ENCODE measurements at places on chromosomes 1 and 21.

- DNase-seq: no peak
- H3K36me3 ChIP-seq: peaks cover 37% of the 10 kb centered on the region
- no peak overlapping the region for H3K27ac ChIP-seq
- no peaks in the 10 kb centered on the region for H3K27me3 ChIP-seq
Measured at GRCh38 chr1:33329600-33330305, 8.9 kb upstream of the A3GALT2 start.

DNA sequence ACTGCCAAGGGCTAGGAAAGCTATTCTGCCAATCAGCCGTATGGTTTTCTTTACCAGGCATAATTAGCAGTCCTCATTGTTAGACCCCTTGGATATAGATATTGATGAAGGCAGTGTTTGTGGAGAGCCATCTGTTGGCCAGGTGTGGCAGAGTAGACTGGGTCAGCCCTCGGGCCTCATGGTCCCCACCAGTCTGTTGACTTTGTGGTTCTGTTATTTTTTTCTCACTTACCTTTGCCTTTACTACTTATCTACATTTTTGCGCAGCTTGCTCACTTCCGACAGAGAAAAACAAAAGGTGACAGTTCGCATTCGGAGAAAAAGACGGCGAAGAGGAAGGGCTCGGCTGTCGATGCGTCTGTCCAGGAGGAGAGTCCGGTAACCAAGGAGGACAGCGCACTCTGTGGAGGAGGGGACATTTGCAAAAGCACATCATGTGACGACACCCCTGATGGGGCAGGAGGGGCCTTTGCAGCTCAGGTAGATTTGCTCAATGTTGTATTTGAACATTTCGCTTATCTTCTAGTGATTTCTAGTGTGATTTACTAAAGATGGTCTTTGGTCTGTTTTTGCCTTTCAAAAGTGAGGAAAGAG, 2.3 kb downstream of the PCNT start:
- no peaks in the 10 kb centered on the region for H3K27me3 ChIP-seq
- peaks cover 23% of the 10 kb centered on the region for H3K36me3 ChIP-seq
- peak overlapping the region; percentile 91 for H3K27ac ChIP-seq
- H3K4me1 ChIP-seq: peaks cover 19% of the 10 kb centered on the region

DNA sequence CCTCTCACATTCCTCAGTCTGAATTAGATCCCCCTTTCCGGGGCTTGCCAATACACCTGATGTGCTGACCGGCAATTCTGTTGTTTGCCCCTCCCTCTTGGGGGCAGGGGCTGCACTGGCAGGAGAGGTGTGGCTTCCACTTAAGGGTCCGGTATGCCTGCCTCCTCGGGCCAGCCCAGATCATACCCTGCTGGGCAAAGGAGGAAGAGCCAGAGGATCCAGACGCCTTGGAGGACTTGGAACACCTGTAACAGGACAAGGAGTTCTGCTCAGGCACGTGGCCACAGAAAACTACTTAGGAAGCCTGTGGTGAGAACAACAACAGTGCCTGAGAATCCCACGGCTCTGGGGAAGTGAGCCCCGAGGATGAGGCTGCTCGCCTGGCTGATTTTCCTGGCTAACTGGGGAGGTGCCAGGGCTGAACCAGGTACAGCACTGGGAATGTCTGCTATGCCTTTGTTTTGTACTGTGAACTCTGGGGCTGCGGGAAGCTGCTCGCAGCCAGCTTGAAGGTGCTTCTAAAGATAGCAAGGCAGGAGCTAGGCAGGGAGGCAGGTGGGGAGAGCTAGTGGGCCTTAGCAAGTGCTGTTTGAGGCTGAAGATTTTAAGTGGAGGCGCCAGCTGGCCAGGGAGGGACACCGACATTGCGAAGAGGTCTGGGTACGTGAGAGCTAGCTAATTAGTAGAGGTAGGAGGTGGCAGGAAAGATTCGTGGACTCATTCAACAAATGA, at the start of gene SMPDL3B:
SMPDL3B (plus strand) TSS at position 183 of the 732 bp plus-strand sequence; CDS start at position 367, 184 bp downstream.
- peak within 1 kb of the TSS; percentile 85 for H3K4me3 ChIP-seq
- H3K4me1 ChIP-seq: peaks cover 10% of the 10 kb centered on the region
- DNase-seq: no peak
- peak within 1 kb of the TSS; percentile 24 for H3K27ac ChIP-seq
- peaks cover 30% of the 10 kb centered on the region for H3K27me3 ChIP-seq

GRCh38 chr1:205452364-205452763, 3.5 kb downstream of the BLACAT1 start:
- H3K4me1 ChIP-seq: peaks cover 32% of the 10 kb centered on the region
- H3K36me3 ChIP-seq: no peaks in the 10 kb centered on the region
- peaks cover 50% of the 10 kb centered on the region for H3K27me3 ChIP-seq
- H3K4me3 ChIP-seq: no peak overlapping the region
- DNase-seq: no peak
- H3K27ac ChIP-seq: peak overlapping the region; percentile 96

DNA sequence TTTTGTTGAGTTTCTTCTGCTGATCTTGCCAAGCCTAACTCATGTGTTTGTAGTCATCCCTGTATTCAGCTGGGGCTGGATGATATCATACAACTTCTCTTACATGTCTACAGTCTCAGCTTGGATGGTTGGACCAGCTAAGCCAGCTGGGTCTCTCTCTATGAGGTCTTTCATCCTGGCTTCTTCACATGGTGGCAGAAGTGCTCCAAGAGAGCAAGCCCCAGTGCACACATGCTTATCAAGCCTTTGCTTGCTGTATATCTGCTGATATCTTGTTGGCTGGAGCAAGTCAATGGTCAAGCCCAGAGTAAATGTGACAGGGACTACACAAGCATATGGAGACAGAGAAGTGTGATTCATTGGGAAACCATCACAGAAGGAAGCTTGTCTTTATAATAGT, 29.2 kb upstream of the SLC44A5 start:
- peaks cover 7% of the 10 kb centered on the region for H3K4me1 ChIP-seq
- H3K27me3 ChIP-seq: peaks cover 6% of the 10 kb centered on the region
- no peak for DNase-seq
- H3K36me3 ChIP-seq: no peaks in the 10 kb centered on the region
- H3K4me3 ChIP-seq: no peak overlapping the region

DNA sequence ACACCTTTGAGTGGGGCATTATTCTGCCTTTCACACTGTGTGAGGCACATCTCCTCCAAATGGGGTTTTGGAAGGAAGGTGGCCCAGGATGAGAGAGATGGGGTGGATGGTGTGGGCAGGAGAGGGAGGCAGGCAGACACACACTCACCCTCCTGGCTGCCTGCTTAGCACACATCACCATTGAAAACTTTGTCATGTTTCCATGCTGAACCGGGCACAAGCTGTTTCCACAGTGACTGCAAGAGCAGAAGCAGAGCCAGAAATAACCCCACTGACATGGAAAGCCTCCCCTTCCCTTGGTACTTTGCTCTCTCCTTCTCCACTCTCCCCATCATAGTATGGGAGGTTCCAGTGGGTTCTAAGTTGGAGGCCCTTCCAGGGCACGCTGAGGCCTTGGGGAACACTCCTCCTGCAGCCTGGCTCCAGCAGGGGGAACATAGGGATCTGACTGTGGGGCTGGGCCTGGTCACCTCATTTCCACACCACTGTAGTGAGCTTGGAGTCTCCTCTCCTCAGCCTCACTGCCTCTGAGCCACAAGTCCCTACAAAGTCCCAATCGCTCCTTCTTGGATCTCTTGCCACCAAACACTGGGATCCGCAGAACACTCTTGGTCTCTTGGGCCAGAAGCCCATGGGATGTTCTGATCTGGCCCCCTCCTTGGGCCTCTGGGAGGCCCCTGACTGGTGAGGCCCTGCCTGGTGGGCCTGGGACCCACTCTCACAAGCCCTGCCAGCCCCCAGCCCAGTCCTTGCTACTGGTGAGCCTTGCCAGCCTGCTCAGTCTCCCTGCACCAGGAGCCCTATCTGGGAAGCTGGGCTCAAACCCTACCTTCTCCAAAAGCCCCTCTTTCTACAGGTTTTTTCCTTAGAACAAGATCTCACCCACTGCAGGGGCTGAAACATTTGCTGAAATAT, 163.0 kb upstream of the EDN2 start:
- H3K36me3 ChIP-seq: no peaks in the 10 kb centered on the region
- no peak overlapping the region for H3K4me3 ChIP-seq
- no peak overlapping the region for H3K27ac ChIP-seq
- peaks cover 7% of the 10 kb centered on the region for H3K27me3 ChIP-seq
- no peaks in the 10 kb centered on the region for H3K4me1 ChIP-seq

DNA sequence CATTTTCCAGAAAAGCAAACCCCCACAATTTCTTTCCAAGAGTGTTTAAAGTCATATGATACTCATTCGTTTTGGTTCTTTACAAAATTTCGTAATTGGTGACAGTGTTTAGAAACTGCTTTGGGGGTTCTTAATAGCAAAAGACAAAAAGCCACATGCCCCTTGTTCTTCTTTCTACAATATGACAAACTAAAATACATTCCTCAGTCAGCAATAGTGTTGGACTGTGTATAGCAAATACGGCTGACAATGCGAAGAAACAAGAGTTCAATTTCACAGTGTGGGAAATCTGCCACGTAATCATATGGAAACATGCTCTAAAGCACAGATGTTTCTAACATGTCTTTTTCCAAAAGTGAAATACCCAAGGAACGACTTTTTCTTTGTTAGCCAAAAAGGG, 7.6 kb upstream of the IFNAR1 start:
- peaks cover 29% of the 10 kb centered on the region for H3K27me3 ChIP-seq
- H3K4me1 ChIP-seq: no peaks in the 10 kb centered on the region
- H3K27ac ChIP-seq: no peak overlapping the region

DNA sequence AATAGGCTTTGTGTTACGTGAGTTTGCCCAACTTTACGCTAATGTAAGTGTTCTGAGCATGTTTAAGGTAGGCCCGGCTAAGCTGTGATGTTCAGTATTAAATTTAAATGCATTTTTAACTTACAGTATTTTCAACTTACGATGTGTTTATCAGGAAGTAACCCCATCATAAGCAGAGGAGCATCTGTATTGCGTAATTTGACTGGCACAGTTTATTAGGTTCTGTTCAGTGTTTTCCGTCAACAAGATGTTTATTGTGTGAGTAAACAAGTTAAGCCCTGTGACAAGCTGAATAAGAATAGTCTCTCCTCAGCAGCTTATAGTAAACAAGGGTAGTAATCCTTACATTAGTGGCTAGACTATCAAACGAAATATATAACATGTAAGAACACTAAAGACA, 27.2 kb upstream of the SHISA4 start:
- no peaks in the 10 kb centered on the region for H3K27me3 ChIP-seq
- no peaks in the 10 kb centered on the region for H3K4me1 ChIP-seq
- no peak overlapping the region for H3K4me3 ChIP-seq
- H3K27ac ChIP-seq: no peak overlapping the region
- no peak for DNase-seq

DNA sequence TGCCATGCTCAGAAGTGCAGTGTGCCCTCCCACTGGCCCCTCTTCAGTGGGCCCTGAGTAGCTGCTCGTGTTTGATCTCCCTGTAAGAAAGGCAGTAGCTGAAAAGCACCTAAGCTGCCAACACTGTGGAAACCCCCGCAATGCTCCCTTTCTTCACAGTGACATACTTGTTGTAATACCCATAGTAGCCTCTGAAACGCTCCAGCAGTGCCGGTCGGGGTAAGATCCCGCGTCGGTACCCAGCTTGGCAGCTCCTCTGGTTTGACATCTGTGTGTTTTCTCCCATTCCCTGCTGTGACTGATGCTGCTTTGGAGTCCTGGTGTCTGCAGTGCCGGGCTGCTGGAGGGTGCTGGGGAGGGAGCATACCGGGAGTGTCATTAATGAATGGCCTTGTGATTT, 3.6 kb downstream of the CHAF1B start:
- peaks cover 13% of the 10 kb centered on the region for H3K4me1 ChIP-seq
- DNase-seq: peak; percentile 55
- peaks cover 16% of the 10 kb centered on the region for H3K36me3 ChIP-seq
- H3K4me3 ChIP-seq: peak overlapping the region; percentile 56

GRCh38 chr1:112849425-112850033, 106.5 kb downstream of the SLC16A1 start:
- H3K27me3 ChIP-seq: no peaks in the 10 kb centered on the region
- H3K4me3 ChIP-seq: peak overlapping the region; percentile 91
- DNase-seq: peak; percentile 82
- H3K36me3 ChIP-seq: peaks cover 5% of the 10 kb centered on the region

DNA sequence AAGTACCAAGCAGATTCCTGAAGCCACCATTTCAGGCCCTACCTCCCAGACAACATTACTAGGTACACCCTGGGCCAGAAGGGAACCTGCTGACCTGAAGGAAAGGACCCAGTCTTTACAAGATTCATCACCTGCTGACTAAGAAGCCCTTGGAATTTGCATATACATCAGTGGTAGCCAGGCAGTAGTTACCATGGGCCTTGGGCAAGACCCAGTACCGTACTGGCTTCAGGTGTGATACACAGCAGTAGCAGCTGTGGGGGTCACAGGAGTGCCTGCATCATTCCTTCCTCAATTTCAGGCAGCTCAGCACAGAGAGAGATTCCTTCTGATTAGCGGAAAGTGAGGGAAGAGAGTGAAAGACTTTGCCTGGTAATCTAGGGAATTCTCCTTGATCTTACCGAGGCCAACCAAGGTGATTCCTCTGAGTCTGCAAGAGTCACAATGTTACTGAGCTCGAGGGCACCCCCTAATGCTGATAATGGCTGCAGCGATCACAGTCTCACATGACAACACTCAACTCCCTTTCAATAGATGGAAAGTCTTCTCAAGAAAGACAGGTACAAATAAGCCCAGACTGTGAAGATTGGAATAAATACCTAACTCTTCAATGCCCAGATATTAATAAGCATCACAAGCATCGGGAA, 22.0 kb upstream of the UHMK1 start:
- no peak overlapping the region for H3K27ac ChIP-seq

- DNase-seq: no peak
- H3K27me3 ChIP-seq: no peaks in the 10 kb centered on the region
- no peak overlapping the region for H3K27ac ChIP-seq
- peaks cover 15% of the 10 kb centered on the region for H3K4me1 ChIP-seq
- H3K36me3 ChIP-seq: no peaks in the 10 kb centered on the region
Measured at GRCh38 chr1:170225781-170226530, 80.2 kb downstream of the NTMT2 start.

GRCh38 chr1:218164930-218165700, 120.0 kb upstream of the RRP15 start:
- DNase-seq: peak; percentile 68
- H3K27ac ChIP-seq: peak overlapping the region; percentile 2
- peaks cover 15% of the 10 kb centered on the region for H3K4me1 ChIP-seq
- peak overlapping the region; percentile 88 for H3K4me3 ChIP-seq
- peaks cover 75% of the 10 kb centered on the region for H3K27me3 ChIP-seq

GRCh38 chr1:229620876-229621275, 5.0 kb downstream of the TAF5L start:
- DNase-seq: no peak
- no peaks in the 10 kb centered on the region for H3K27me3 ChIP-seq
- no peak overlapping the region for H3K27ac ChIP-seq

- no peak for DNase-seq
- peaks cover 33% of the 10 kb centered on the region for H3K36me3 ChIP-seq
- peaks cover 36% of the 10 kb centered on the region for H3K4me1 ChIP-seq
- peak overlapping the region; percentile 40 for H3K27ac ChIP-seq
- no peaks in the 10 kb centered on the region for H3K27me3 ChIP-seq
Measured at GRCh38 chr1:150006881-150007421, 3.6 kb downstream of the OTUD7B start.

DNA sequence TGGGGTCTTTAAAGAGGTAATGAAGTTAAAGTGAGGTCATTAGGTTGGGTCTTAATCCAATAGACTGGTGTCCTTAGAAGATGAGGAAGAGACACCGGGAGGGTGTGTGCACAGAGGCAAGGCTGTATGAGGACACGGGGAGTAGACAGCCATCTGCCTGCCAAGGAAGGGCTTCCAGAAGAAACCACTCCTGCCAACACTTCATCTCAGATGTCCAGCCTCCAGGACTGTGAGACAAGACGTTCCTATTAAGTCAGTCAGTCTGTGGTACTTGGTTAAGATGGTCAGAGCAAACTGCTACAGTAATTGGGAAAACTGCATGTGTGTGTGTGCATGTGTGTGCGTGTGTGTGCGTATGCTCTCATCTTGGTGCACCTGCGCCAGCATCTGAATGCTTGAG, 77.1 kb downstream of the RYR2 start:
- no peaks in the 10 kb centered on the region for H3K27me3 ChIP-seq
- H3K27ac ChIP-seq: no peak overlapping the region
- no peaks in the 10 kb centered on the region for H3K36me3 ChIP-seq
